ENCODE measurements at places on chromosomes 2 and 18.

DNA sequence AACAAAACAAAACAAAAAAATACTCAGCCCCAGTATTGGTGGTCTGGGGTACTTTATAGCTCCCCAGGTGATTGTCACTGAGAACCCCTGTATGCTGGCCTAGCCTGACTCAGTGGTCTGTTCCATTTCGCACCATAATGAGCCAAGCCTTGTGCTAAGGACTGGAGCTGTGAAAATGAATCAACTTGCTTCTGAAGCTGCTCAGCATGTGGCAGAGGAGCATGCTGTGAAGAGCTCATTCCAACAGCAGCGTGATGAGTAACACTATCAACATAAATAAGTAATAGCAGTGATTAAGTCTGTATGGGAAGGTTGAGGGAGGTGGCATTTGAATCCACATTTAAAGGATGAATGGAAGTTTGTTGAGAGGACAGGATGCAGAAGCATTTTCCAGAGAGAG lies 67.2 kb upstream of the ATL2 start:
- no peak for DNase-seq

- DNase-seq: no peak
These were observed 34.4 kb downstream of the CD28 start for GRCh38 chr2:203740871-203741281.

- DNase-seq: no peak
These were observed 345.7 kb upstream of the SPRED2 start for GRCh38 chr2:65778137-65778536.

DNA sequence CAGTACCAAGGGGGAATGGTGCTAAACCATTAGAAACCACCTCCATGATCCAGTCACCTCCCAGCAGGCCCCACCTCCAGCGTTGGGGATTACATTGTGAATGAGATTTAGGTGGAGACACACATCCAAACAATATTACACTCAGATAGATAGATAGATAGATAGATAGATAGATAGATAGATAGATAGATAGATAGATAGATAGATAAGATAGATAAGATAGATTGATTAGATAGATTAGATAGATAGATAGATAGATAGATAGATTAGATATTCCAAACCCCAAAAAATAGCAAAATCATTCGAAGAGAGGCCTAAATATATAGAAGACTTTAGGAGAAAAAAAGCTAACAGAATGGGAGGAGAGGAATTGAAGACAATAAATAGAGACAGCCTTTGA lies 42.8 kb upstream of the UBXN4 start:
- no peak for DNase-seq

GRCh38 chr2:221454459-221455105 lies 117.5 kb downstream of the EPHA4 start:
- no peak for DNase-seq

Data from activated CD4-positive, CD25-positive, alpha-beta regulatory T cell (primary cell).